Stimulated activated naive CD4-positive, alpha-beta T cell treated with Interleukin-2 at 50 U/mL for 16 hours (primary cell): ENCODE measurements at places on chromosomes 2 and 18.

GRCh38 chr2:236569573-236569973, at the start of gene ACKR3:
Gene ACKR3, plus strand, starts transcription at chr2:236569825. Its CDS starts 10,641 bp downstream, at chr2:236580466.
- peak; percentile 52 for DNase-seq

DNA sequence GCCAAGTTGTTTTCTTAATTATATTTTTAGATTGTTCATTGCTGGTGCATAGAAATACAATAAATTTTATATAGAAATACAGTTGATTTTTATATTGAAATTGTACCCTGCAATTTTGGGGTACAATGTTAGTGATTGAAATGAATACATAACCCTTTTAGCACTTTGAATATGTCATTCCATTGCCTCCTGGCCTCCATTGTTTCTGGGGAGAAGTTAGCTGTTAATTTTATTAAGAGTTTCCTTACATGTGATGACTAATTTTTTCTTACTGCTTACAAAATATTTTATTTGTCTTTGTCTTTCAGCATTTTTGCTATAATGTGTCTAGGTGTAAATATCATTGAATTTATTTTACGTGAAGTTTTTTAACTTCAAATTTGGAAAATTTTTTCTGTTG, 176.5 kb upstream of the DCC start:
- no peak for DNase-seq

- DNase-seq, result no peak
Measured at GRCh38 chr2:117771969-117772630, 42.4 kb upstream of the DDX18 start.

- DNase-seq, result no peak
Measured at GRCh38 chr2:45120546-45120945, 111.3 kb upstream of the SIX2 start.

- DNase-seq, result no peak
Measured at GRCh38 chr2:163775304-163775703, 39.5 kb upstream of the FIGN start.

DNA sequence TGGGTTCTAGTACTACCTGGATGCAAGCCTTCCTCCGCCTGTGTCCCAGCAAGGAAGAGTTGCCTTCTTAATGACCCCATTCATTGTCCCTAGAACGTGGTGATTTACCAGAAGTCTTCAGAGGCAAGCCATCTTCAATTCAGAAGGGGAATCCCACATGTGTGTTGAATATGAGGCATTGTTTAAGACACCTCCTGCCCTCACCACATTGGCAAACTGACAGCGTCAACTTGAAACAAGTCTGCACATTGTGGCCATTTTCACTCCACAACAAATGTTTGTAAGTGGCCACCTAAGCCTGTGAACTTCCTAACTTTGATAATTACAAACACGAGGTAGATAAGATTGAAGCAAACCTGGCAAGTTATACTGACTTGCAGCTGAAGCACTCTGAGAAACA, 83.7 kb downstream of the TCF7L1 start:
- DNase-seq, result no peak

DNA sequence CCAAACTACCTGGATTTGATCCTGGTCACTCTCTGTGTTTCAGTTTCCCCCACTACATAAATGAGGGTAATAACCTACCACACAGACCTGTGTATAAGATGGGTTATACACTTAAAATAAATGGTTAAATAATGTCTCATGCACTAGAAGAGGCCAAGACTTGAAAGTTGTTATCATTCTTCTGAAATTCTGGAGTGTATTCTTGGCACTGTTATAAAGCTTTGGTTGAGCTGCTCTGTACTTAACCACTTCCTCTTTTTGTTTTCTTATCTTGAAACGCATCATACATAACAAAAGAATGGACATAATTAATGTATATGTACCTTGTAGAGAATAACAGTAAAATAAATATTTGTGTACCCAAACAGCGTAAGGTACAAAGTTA, 281.0 kb downstream of the AFF3 start:
- DNase-seq, result no peak

GRCh38 chr2:230052299-230052698, 16.4 kb downstream of the SLC16A14 start:
- no peak for DNase-seq

- DNase-seq, result no peak
Measured at GRCh38 chr2:238921681-238922319, 73.9 kb downstream of the TWIST2 start.

GRCh38 chr2:12050396-12050795, 304.0 kb downstream of the LPIN1 start:
- no peak for DNase-seq

DNA sequence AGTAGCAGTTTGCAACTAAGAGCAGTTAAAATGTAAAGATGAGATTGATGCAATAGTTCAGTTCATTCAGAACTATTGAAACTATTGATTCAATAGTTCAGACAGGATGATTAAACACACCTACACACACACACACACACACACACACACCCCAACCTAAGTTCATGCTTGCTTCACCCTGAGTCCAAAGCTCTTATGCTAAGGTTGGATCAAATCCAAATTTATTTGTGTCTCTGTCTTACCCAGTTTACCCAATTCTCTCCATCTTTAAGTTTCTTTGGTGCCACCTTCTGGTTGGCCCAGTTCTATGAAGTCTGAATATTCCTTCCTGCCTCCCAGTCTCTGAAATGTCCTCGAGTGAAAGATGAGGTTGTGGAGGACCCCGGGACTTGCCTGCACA, 5.1 kb downstream of the SERPINB8 start:
- DNase-seq, result no peak

- DNase-seq, result no peak
Measured at GRCh38 chr2:43537137-43537536, 58.7 kb downstream of the THADA start.

GRCh38 chr18:24704946-24705630, 244.7 kb downstream of the HRH4 start:
- no peak for DNase-seq

- no peak for DNase-seq
Measured at GRCh38 chr2:12321886-12322285, 394.9 kb upstream of the TRIB2 start.

- no peak for DNase-seq
Measured at GRCh38 chr18:6741232-6741663, 11.7 kb downstream of the ARHGAP28 start.

DNA sequence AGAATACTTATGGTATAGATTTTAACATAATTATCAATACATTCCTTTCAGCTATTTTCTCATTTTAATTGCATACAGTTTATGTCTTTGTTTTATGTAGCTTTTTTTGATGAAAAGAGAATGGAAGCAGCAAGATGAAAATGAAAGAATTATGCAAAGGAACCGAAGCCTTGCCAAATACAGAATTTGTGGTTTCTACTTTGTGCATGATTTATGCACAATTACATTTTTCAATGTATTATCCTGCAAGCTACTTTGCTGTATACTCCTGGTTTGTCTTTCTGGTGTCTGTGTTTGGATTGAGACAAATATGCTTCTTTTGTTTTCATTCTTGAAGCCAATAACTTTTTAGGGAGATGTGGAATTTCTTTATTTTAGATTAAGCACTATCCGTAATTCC, 1642.6 kb upstream of the CELF4 start:
- no peak for DNase-seq

DNA sequence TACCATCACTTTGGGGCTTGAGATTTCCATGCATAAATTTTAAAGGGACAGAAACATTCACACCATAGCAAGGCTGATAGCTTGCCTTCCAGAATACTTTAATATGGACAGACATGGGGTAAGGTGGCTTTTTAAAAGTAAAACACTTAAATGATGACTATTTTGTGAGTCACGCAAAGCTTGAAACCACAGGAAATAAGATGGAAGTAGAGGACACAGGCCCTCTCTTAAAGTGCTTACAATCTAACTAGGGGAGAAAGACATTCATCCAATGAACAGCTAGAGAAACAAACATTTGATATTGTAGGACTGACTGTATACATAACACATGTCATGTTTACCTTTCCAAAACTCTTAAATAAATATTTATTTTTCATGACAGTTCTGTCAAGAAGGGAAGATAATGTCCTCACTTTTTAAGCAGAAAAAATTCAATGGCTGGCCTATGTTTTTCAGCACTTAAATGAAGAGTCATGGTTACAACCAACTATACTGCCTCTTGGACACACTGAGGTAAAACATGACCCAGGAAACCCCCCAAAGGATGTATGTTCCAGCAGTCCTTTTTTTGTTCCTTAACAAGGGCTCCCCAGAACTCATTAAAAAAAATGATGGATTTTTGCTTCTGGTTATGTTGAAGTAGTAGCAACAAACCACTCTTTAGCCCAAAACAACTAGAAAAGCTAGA, 120.0 kb upstream of the RBMS1 start:
- no peak for DNase-seq

DNA sequence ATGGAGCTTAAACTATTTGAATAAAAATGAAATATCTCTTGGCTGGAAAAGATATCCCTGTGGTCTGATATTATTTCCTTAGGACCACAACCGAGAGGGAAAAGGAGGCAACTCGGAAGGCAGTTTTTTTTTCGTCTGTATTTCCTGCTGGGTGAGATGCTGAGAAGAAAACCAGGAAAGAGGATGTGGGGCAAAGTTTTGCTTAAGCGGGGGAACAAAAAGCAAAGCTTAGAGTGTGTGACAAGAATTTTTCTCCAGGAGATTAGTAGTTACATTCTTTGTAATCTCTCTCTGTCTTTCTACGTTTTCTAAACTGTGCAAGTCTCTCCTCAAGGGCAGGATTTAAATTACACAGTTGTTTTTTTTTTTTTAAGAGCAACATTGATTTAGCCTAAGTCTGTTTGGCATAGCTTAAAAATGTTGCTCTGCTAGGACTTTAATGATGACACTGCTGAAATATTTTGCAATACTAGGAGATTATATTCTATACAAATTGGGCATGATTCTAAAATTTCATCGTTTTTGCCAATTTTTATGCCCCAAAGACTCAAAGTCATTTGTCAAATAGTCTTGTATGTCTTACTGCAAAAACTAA, 258.5 kb downstream of the KCNS3 start:
- DNase-seq, result no peak

DNA sequence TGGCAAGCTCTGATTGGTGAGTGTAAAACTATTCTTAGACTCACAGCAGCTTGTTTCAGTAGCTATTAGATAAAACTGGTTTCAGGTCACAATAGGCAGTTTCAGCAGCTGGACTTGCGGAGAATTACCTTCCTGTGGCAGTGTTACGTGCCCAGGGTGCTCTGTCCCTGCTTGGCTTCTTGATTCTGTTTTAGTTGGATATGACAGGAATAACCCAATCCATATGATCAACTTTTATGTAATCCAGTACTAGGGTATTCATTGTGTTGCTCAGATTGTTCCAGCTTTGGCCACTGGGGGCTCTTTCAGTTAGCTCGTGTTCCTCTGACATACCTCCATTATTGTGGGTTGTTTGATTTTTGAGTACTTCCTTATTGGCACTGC, 43.1 kb downstream of the INPP4A start:
- no peak for DNase-seq

DNA sequence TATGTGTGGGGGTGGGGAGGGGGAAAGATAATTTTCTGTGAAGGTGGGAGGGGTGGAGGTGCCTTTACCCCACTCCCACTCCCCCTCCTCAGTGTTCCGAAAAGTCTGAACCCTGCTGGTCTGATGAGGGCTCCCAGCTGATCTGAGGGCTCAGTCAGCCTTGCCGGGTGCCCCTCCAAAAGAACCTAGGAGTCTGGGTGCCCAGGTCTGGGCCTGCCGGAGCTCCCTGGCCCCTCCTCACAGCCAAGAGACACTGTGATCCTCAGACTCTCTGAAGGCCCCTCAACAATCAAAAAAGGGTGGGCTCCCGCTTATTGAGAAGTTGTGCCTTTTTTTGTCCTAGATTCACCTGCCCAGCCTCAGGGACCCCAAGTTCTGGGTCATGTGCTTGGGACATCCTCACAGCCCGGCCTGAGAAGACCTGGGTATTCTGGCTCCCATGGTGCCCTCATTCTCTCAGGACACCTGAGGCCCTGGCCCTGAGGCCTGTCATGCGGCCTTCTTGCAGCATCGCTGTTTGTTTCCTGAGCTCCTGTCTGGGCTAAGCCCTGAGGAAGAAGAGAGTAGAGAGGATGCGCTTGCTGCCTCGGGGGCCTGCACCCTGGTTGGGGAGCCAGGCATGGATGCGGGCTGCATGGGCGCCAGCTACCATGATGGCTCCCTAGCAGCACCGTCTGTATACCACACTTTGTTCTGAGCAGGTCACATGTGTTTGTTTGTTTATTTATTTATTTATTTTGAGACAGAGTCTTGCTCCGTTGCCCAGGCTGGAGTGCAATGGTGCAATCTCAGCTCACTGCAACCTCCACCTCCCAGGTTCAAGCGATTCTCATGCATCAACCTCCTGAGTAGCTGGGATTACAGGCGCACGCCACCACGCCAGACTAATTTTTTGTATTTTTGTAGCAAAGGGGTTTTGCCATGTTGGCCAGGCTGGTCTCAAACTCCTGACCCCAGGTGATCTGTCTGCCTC, 44.0 kb downstream of the SDC1 start:
- no peak for DNase-seq

DNA sequence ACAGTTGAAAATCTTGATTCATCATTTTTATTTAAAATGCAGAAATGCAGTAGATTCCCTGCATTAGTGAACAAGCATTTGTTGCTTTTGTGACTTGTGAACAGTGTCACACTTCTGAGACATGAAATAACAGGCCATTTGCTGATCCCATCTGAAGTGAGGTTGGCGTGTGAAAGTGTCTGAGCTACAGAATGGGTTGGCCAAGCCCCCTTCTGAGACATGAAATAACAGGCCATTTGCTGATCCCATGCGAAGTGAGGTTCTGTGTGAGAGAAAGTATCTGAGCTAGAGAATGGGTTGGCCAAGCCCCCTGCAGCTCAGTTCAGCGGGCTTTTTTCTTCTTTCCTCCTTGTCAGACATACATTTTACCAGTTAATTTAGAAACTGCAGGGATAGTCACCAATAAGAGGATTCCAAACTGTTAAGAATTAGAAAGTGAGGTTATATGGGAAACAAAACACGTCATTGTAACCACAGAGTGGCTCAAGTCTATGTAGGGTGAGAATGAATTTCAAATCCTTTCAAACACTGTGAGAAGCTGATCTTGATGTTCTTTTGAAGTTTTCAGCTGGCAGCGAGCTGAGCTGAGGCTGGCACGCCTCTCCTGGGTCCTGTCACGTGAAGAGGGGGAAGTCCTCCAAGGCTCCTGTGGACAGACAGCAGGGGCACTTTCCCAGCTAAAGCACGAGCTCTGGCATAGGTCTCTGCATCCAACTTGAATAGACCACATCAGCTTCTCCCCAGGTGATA, 339.2 kb upstream of the SALL3 start:
- no peak for DNase-seq

DNA sequence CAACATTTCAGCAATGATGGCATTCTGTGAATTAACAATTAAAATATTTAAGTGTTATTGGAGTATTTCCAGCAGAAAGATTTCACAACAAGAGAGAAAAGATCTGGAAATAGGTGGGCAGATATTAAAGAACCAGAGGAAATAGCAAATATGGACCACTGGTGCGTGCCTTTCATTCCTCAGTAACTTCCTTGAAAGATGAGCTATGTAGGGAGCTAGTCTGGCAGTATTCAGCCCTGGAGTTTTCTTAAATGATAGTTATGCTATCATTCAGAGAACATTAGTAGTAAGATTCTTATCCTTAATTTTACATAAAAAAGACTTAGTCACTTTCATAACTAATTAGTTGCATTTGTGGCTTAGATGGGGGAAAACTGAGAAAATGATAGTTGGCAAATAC, 41.5 kb downstream of the TANC1 start:
- no peak for DNase-seq
